ENCODE measurements at places on chromosomes 3 and 15.

- no peak for DNase-seq
These were observed at the start of gene MDFIC2 for GRCh38 chr3:70312336-70312735. TSS of gene MDFIC2 (minus strand) at chr3:70312638. CDS start at chr3:70311973, 665 bp downstream.

DNA sequence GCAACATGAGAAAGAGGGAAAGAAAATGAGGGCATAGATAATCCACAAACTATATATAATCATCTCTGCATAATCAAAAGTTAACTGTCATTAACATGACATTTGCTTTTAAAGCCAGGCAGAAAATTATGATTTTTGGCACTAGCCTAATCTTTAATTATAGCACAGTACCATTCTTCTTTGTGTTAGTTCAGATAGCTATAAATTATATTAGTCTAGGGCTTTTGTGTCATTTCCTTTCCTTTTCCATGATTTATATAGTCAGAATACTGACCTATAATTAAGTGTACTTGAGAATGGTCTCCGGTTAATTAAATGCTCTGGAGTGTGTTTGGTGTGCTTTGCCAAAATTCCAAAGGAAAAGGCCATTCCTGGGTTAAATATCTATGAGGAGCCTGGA, 441.9 kb upstream of the THRB start:
- no peak for DNase-seq

DNA sequence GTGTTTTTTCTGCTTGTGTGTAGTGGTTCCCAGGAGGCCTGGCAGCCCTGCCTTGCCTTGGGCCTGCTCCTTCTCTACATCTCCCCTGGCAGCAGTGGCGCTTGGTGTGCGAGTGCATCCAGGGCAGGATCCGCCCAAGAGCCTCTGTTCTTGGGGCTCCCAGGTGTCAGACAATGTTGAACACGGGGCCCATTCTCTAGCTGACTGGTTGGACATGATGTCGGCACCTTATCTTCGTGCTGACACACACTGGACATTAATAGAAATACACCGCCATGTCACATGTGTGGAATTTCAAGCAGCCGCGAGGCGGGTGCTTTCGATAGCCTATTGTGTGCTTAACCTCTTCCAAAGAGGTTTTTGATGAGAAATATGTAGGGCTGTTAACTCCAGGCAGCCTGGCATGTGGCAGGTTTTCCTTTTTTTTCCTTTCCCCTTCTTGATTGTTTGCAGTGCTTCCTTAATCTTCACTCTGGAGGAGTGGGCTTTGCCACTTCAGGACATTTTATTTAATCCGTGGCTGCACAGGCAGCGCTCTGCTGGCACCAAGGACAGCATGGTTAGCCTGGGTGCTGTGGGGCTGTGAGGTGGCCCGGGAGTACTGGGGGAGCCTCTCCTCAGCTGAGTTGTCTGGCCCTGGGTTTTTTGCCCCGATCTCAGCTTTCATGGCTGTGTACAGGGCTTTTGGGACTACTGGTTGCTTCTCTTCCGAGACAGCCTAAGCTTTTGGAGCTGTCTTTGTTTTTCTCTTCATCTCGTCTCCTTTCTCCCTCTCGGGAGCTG, 42.5 kb downstream of the CHCHD6 start:
- no peak for DNase-seq

DNA sequence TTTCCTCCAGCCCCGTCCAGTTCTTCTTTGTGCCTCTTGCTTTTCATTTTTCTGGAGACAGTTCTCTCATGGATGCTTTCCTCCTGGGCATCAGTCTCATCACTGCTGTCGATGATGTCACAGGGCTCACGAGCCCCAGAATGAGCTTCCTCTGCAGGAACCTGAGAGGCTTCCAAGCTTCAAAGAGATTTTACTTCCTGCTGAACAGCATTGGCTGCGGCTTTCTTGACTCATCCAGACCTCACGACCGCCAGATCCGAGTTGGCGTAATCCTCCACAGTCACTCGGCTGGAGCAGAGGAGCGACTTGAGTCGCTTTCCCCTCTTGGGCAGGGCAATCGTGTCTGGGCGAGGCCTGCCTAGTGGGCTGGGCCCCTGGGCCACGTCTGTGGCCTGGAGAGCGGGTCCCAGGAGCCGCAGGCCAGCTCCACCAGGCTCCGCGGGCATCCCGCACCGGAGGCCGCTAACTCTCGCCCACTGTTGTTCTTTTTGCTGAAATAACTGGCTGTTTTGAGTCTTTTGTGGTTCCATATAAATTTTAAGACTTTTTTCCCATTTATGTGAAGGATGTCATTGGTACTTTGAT, 20.8 kb upstream of the FAN1 start:
- DNase-seq: no peak

DNA sequence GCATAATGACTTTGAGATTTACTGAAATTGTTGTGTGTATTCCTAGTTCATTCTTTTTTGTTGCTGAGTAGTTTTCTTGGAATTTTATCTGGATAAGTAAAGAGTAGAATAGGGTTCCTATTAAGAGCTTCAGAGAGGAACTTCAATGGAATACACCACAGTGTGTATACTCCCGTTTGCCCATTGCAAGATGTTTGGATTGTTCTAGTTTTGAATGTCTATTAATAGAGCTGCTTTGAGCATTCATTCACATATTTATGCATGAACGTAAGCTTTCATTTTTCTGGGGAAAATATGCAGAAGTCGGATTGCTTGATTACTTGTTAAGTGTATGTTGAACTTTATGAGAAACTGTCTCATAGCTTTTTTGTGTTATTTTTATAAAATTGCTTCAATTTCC, 580.5 kb downstream of the OTOL1 start:
- DNase-seq: no peak

- no peak for DNase-seq
These were observed 292.2 kb downstream of the PYDC2 start for GRCh38 chr3:191753196-191753595.

GRCh38 chr3:46508850-46509591, 11.2 kb downstream of the RTP3 start:
- no peak for DNase-seq

GRCh38 chr3:195113048-195113447, 157.9 kb downstream of the XXYLT1 start:
- no peak for DNase-seq

GRCh38 chr15:70714565-70714964, 48.8 kb downstream of the UACA start:
- no peak for DNase-seq

GRCh38 chr3:183378545-183378944, 49.9 kb downstream of the MCF2L2 start:
- DNase-seq: no peak

DNA sequence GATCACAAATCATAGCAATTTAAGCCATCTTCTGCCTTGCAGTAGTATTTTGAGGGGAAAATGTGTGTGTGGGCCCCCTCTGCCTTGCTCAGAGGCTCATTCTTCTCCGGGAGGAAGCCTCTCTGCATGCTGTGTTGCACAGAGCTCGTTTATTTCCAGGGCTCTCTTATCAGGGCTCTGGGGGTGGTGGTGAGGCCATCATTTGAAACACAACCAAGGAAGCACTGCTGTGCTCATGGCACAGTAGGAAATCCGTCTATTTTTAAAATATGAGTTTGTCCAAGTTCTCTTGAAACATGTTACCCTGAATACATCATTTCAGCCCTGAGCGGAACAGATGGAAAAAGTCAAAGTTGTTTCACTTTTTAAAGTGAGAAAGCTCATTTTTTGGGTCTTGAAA, 369.0 kb upstream of the CFAP20DC start:
- no peak for DNase-seq

DNA sequence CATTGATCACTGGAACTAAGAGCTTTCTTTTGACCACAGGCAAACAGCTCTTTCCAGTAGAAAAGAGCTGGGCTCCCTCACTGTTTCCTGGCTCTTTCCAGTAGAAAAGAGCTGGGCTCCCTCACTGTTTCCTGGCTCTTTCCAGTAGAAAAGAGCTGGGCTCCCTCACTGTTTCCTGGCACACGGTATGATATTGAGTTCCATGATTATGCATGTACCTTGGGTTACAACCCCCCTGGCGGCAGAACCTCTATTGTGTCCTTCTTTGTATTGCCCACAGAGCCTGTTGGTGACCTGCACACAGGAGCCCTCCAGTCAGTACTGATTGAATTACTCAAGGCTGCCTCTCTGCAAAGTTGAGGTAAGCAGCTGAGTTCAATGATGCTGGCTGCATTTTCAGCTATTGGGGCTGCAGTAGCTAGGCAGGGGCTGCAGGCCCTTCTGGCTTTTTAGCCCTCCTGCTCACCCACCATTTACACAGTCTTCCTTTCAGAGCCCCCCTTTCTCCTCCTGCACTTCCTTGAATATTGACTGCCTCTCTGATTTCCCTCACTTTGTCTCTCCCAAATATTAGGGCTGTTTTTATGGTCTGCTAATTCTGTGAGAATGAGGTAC, 10.2 kb downstream of the ACKR2 start:
- DNase-seq: no peak

DNA sequence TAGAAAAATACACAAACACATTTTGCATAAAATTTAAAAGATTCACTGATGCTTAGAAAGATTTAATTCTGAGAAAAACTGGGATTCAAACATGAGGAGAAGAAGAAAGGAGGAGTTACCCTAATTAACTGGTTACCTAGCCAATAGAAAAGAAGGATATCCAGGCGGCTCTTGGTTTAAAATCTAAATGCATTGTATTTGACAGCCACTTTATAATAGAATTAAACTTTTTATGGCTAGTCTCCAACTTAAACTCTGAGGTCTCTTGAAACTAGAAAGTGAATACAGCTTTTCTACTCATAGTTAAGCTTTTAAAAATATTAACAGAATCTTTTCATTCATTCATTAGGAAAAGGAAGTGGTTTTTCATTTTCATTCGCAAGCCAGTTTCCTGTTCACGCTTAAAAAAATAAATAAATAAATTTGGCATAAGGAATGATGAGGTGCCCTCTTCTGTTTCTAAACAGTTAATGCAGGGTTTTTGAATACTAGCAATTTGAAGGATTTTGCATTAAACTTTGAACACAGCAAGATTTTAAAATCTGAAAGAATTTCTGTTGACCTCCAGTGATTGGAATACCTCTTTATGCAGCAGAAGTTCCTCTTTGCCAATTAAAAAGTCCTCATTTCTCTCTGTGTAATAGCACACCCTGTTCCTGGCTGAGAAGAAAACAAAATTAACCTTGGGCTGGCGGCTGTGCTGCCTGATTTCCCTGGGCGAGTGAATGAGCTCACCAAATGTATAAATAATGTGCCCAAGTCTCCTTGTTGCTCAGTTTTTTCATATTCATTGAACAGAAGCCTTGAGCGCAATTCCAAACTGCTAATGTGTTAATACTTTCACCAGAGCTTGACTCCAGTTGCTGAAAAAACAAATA, 105.1 kb downstream of the ZMAT3 start:
- DNase-seq: no peak

DNA sequence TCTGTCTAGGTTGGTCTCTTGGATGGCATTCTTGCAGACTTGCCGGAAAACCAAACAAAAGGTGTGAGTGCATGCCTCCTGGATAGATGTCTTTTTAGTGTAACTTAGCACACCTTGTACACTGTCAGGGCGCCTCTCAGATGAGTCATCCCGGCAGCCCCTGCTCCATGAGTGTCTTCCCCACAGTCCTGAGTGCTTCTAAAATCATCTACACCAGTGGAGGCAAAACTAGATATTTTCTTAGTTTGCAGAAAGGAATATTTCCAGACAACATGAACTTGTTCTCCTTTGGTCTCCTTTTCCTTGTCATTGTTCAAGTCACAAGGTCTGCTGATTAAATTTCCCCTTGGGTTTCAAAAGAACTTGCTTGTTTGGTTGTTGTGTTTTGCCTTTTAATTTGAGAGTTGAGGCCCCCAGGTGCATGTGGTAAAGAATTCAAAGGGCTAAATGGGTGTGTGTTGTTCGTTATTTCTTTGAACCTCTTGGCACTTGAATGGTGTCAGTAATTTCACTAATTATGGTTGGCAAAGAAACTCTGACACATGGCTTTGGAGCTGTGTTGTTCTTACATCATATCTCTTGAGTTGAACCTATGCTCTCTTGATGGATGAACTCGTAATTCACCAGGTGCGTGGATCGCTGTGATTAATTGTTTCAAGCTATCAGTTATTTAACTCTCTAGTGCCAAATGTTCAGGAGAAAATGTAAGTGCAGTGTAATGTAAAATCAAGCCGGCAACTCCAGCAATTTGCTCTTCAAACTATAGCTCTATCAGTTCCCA, 98.2 kb downstream of the IGF1R start:
- no peak for DNase-seq

DNA sequence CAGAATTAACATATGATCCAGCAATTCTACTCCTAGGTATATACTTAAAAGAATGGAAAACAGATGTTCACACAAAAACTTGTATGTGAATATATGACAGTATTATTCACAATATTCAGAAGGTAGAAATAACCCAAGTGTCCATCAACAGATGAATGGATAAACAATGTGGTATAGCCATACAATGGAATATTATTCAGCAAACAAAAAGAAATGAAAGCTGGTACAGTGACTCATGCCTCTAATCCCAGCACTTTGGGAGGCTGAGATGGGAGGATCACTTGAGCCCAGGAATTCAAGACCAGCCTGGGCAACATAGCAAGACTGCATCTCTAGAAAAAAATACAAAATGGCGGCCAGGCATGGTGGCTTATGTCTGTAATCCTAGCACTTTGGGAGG, 129.4 kb downstream of the RBPMS2 start:
- no peak for DNase-seq

GRCh38 chr3:47512416-47513124, 942 bp downstream of the ELP6 start:
- no peak for DNase-seq

DNA sequence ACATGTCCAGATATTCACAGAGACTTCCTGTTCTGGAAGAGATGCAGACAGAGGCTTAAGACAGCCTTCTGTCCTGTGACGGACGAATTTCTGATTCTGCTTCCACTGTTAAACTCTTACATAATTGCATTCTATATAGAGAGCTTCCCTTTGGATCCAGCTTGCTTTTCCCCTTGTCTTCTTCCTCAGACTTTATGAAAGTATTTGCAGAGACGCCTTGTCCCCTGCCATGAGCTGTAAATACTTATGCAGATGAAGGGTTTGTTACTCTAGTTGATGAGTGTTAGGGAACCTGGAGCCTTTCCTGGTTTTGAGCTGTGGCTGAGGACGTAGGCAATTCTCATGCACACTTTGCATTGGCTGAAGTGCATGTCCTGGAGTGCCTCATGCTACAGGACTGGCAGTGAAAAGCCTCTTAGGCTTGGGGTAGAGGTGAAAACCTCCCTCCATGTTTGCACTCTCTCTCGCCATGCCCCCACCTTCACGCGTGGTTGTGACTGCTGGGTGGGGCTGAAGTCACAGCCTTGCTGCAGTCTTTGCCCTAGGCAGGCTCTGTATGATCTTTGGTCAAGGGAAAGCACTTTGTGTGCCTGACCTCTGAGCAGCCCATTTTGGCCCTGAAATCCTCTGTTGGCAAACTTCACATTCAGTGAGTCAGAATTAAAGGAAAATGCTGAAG, 286.6 kb downstream of the PTPRG start:
- DNase-seq: no peak

- DNase-seq: no peak
These were observed 53.4 kb downstream of the RPLP1 start for GRCh38 chr15:69505956-69506556.
